ENCODE measurements at places on chromosomes 4 and X.

- no peak for DNase-seq
These were observed 66.1 kb downstream of the HADH start for GRCh38 chr4:108055787-108056186.

- DNase-seq = no peak
These were observed 78.8 kb downstream of the PHEX start for GRCh38 chrX:22110729-22111494.

DNA sequence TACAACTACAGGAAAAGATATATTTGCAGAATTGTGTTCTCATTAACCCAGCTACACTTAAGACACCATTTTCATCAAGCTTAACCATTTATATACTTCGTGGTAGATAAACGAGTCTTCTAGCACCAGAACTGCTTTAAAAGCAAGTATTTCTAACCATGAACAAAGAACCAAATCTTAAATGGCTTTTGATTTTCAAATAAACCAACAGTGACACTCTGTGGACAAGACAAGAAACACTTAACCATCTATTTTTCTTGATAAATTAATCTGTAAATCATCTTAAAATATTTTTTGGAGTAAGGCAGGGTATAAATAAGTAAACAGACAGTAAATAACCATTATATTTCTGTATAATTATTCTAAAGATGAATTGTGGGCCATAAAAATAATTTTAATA is 10.2 kb downstream of the BEND2 start:
- DNase-seq = no peak

DNA sequence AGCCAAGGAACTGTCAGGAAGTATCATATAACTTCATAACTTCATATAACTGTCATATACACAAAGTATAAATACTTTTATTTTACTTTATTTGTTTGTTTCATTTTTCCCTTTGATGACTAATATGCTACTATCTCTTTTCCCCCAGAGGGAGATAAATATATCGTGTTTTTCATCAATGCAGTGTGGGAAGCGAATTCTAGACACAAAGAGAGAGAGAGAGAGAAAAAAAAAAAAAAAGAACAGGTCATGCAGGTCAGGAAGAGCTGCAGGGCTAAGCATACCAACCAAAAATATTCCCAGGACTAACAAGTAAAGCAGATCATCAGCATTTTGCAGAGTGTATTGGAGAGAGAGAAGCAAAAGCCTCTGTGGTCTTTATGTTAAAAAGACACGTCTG is 1849.2 kb downstream of the STIM2 start:
- DNase-seq = no peak

GRCh38 chr4:74621616-74622015 is 172.7 kb downstream of the BTC start:
- DNase-seq = no peak

DNA sequence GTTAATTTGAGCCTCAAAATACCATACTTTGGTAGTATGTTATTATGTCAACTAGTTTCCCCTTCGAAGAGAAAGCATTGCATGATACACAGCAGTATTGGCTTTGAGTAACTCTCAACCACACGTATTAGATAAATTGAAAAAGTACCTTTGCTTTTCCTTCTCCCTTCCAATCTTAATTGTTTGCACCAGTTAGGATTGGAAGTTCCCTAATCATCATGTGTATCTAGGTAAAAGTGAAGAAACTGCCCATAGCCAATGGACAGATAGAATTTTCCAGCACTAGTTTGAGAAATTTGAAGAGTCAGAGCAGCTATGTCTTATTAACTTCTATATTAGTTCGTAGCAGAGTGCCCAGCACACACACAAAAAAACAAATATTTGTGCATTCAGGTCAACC is 241.3 kb downstream of the COX7B2 start:
- no peak for DNase-seq

- DNase-seq = no peak
These were observed 17.8 kb upstream of the RAB33B start for GRCh38 chr4:139436122-139436521.

GRCh38 chr4:185213877-185214276 is 4.5 kb downstream of the SNX25 start:
- DNase-seq = no peak

DNA sequence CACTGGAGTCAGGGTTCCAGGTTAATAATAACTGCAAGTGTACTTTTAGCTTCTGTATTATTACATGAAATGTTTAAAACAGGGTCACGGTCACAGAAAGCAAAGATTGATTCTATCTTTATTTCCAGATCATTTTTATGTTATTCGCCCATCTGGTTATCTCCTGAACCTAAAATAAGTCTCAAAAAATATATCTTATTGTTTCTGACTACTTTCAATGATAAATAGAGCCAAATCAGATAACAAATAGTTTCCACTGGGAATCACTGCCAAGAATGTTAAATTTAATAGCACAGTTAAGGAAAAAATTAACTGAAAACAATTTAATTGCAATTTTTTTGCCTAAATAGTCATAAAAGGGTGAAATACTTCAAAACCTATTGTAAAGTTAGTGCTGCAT is 17.2 kb upstream of the VEGFD start:
- DNase-seq = no peak

GRCh38 chr4:30724247-30724646 is 4.1 kb downstream of the PCDH7 start:
- DNase-seq = no peak

DNA sequence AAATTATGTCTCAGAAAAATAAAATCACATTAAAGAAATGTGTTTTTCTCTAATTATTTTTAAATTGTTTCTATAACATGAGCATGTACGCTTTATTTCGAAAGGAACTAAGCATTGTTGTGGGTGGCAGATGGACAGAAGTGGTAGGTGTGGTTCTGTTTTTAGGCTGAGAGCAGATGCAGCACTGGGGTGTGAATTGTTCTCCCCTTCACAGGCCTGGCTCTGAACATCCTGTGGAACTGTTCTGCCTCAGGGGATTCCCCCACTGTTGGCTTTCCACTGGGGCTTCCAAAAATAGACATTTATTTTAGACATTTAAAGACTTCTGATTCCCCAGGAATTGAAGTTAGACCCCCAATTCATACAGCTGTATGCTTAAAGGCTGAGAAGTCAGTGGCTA is 41.9 kb upstream of the PDHA2 start:
- DNase-seq = no peak

DNA sequence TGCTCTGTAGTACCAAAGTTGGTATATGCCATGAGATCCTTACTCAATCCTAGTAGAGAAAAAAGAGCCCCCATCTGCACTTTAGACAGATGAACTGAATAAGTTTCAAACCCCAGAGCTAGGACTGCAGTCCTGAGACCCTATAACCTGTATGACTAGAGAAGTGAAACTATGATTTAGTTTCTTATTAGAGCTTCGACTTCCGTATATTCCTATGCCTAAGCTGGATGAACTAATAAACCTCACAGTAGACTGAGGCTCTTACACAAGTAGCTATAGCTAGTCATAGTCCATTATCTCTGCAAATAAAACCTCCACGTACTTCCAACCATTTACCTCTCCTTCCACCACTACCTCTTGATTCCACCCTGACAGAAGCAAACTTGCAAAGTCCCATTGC is 6.3 kb upstream of the OTUD4 start:
- DNase-seq = no peak

- no peak for DNase-seq
These were observed 767 bp upstream of the SMIM20 start for GRCh38 chr4:25913056-25913850.
